Chondrocyte (in vitro differentiated cells): ENCODE measurements at places on chromosomes 6 and 20. TPM values are rescaled to one million over a fixed set of nuclear protein-coding genes. Genes with fewer than 3 reads are reported as not detected.

DNA sequence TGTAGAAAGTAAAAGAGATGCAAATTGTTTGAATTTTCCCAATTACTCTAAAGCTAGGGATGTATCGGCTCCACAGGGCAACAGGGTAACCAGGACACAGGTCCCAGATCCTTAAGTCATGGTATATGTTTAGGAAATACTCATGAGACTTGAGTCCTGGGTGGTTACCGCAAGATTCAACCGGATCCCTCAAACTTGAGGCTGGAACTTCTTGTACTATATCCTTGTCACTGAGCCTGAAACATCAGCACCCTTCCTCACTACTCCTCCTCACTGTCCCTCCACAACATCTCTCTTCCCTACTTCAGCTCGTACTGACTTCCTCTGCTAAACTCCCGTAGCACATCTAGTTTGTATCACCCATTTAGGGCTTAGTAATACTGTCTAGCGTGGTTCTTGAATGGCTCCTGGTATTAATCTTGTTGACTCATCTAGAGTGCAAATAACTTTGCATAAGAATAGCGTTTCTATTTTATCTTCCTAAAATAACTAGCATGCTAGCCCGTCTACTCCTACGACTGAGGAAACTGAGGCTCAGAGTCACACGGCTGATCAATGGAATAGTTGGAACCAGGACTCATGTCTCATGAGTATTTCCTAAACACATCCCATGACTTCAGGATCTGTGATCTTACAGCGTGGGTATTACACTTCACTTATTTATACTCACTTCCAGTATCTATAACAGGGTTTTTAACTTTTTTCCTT is 72.1 kb downstream of the FILIP1 start:
- H3K36me3 ChIP-seq = no peaks in the 10 kb centered on the region
- H3K27me3 ChIP-seq = no peaks in the 10 kb centered on the region
- DNase-seq = no peak
- no peak overlapping the region for H3K4me3 ChIP-seq

DNA sequence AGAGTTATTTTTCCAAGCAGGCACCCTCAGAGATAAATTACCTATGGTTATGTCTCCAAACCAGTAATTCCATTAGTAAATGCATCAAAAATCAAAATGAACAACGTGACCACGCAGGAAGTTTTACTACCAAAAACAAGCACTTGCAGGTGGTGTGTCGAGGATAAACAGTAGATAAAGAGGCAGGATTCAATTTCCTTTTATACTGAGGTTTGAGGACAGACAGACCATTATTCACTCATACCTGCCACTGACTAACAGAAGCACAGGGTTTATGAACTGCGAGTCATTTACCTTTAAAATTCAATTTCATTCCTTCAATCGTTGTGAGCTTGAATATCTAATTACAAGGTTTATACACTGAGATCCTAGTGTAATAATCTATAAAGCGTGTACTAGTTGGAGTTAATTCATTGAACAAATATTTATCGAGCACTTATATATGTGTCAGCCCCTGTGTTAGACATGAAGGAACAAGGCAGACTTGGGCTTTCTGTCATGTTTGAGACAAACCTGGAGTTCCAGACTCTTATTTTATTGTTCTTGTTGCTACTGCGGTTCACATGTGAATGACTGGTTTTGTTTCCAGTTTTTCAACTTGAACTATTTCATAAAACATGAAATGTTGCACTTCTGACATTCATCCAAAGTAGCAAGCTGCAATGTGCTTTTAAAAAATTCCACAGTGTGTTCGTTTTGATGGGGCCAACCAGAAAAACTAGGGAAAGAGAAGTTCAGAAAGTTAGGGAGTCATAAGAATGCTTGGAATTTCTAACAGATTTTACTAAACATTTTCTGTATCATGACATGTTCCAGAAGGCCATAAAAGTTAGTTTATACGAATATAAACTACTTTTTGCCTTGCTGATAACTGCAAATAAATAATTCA is 205.6 kb downstream of the UST start:
- DNase-seq = no peak
- H3K4me3 ChIP-seq = no peak overlapping the region
- peaks cover 5% of the 10 kb centered on the region for H3K36me3 ChIP-seq
- H3K27me3 ChIP-seq = no peaks in the 10 kb centered on the region

Gene NUS1
- 28.4 to 31.6 TPM (median 30.6 TPM) in 3 replicates for total RNA-seq

- peaks cover 12% of the 10 kb centered on the region for H3K4me1 ChIP-seq
- peaks cover under 1% of the 10 kb centered on the region for H3K27me3 ChIP-seq
- no peak for DNase-seq
- H3K4me3 ChIP-seq = no peak overlapping the region
Observed at GRCh38 chr6:45728674-45729073, 287.0 kb downstream of the CLIC5 start.

DNA sequence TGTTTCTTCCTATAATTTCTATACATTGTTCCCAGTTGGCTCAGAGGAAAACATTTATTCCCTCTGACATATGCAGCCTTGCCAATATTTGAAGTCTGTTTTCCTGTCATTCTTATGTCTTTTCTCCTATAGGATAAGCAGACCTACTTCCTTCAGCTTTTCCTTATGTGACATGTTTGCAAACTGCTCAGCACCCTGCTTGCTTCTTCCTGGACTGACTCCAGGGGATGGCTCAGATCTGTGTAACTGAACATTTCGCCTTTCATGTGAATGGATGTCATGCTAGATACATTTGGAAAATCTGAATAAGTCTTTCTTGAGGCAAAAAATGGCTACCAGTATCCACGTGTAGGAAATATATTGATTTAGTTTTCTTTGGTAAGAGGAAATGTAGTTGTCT is 113.2 kb downstream of the CARMIL1 start:
- no peaks in the 10 kb centered on the region for H3K27me3 ChIP-seq
- no peaks in the 10 kb centered on the region for H3K36me3 ChIP-seq
- no peak overlapping the region for H3K4me3 ChIP-seq
- DNase-seq = no peak
- peaks cover 20% of the 10 kb centered on the region for H3K4me1 ChIP-seq

Gene SLPI
- 0.40 to 1.3 TPM in 2 of 3 replicates, not detected in the other for total RNA-seq

DNA sequence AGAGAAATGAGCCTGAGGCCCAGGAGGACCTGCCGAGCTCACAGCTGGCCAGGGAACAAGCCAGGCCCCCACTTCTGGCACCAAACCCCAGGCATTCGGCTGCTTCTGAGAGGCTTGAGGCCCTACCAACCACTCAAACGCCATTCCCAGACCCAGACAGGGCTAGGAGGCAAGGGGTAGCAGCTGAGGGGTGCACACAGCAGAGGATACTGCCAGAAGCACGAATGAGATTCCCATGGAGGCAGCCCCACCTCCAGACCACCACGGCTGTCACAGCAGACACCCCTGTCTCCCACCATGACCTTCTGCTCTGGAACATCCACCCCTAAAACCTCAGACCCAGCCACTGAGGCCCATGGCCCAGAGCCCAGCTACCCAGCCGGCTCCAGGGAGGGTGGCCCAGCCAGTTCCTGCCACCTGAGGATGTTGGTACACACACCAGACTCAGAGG is 36.1 kb downstream of the NTSR1 start:
- H3K36me3 ChIP-seq = peaks cover 6% of the 10 kb centered on the region
- H3K27me3 ChIP-seq = peaks cover 16% of the 10 kb centered on the region
- no peak overlapping the region for H3K27ac ChIP-seq
- H3K4me1 ChIP-seq = peaks cover 8% of the 10 kb centered on the region
- H3K4me3 ChIP-seq = no peak overlapping the region

DNA sequence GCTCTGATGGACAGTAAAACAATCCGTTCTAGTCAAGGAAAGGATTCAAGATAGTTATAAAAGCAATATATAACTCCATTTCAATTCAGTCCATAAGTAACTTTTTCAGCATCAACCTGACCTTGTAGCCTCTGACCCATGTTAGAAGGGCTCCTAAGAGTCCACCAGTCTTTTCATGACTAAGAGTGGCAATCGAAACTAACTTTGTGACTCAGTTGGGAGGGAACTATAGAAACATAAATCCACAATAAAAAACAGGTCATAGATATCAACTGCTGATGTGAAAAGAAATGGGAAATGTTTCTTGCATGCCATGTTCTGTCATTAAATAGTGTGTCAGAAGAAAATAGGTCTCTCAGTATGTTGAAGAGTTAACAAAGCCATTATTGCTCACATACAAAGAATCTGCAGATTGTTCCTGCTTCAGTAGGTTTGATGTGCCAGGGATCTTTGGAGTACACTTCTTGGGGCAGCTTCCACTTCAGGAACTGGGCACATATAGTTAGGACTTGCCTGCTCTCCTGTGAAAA is 16.2 kb upstream of the RBL1 start:
- no peak overlapping the region for H3K27ac ChIP-seq
- H3K4me1 ChIP-seq = no peaks in the 10 kb centered on the region
- no peaks in the 10 kb centered on the region for H3K36me3 ChIP-seq
- H3K27me3 ChIP-seq = no peaks in the 10 kb centered on the region

- H3K4me1 ChIP-seq = peaks cover 30% of the 10 kb centered on the region
- no peaks in the 10 kb centered on the region for H3K27me3 ChIP-seq
- no peak for DNase-seq
- peak overlapping the region; percentile 28 for H3K27ac ChIP-seq
Observed at GRCh38 chr20:54515793-54516628, 40.6 kb downstream of the DOK5 start.

- no peak overlapping the region for H3K4me3 ChIP-seq
- no peak overlapping the region for H3K27ac ChIP-seq
- H3K4me1 ChIP-seq = peaks cover 5% of the 10 kb centered on the region
- H3K36me3 ChIP-seq = no peaks in the 10 kb centered on the region
Observed at GRCh38 chr6:11333132-11333849, 100.8 kb upstream of the NEDD9 start.

GRCh38 chr20:5667705-5668528 is 82.3 kb upstream of the SHLD1 start:
- no peak for DNase-seq
- H3K4me1 ChIP-seq = no peaks in the 10 kb centered on the region
- H3K27ac ChIP-seq = no peak overlapping the region
- H3K27me3 ChIP-seq = peaks cover 3% of the 10 kb centered on the region
- no peak overlapping the region for H3K4me3 ChIP-seq

DNA sequence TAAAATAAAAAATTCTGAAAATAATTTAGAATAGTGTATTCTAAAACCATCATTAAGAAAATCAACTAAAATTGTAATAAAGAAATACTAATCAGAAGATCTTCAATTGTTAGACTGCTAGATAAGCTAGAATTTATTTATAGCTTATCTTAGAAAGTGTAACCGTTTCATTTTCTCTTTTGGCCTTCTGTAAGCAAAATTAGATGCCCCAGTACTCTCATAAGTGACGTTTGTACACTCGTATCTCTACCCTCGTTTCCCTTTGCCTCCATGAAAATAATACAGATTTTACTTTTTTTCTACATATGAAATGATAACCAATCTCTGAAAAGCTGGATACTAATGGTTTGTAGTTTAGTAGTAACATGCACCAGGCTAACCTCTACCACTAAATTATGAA is 19.8 kb downstream of the DSE start:
- H3K36me3 ChIP-seq = no peaks in the 10 kb centered on the region
- DNase-seq = no peak
- H3K4me3 ChIP-seq = no peak overlapping the region
- H3K4me1 ChIP-seq = peaks cover 84% of the 10 kb centered on the region
- no peaks in the 10 kb centered on the region for H3K27me3 ChIP-seq

Gene AURKA
- 8.7 to 10.5 TPM (median 9.6 TPM) in 3 replicates for total RNA-seq

GRCh38 chr6:31676904-31677303 is 4.0 kb downstream of the LY6G5C start:
- H3K4me1 ChIP-seq = peaks cover 12% of the 10 kb centered on the region
- H3K4me3 ChIP-seq = no peak overlapping the region
- DNase-seq = no peak
- H3K27ac ChIP-seq = peak overlapping the region; percentile 1
- H3K36me3 ChIP-seq = peaks cover 11% of the 10 kb centered on the region
- H3K27me3 ChIP-seq = no peaks in the 10 kb centered on the region

Gene FRK
- total RNA-seq = 0.60 to 1.1 TPM (median 1.1 TPM) in 3 replicates

DNA sequence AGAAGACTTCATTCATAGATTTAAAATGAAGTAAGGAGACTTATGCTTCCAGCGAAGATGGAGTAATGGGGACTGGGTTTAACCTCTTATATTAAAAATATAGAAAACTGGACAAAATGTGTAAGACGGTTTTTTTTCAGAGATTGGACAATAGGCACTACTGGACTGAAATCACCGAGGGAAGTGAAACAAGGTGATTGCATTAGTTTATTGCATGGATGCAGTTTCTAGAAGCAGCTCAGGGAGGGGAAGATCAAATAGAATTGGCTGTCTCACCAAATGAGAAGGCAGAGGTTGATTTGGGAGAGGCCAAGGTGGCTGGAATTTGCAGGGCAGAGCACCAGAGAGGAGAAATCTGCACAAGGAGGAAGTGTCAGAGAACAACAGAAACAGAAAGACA is 162.6 kb downstream of the DNAH8 start:
- no peaks in the 10 kb centered on the region for H3K4me1 ChIP-seq
- no peak overlapping the region for H3K4me3 ChIP-seq
- peaks cover 12% of the 10 kb centered on the region for H3K27me3 ChIP-seq
- H3K36me3 ChIP-seq = peaks cover 2% of the 10 kb centered on the region
- H3K27ac ChIP-seq = no peak overlapping the region
- no peak for DNase-seq

DNA sequence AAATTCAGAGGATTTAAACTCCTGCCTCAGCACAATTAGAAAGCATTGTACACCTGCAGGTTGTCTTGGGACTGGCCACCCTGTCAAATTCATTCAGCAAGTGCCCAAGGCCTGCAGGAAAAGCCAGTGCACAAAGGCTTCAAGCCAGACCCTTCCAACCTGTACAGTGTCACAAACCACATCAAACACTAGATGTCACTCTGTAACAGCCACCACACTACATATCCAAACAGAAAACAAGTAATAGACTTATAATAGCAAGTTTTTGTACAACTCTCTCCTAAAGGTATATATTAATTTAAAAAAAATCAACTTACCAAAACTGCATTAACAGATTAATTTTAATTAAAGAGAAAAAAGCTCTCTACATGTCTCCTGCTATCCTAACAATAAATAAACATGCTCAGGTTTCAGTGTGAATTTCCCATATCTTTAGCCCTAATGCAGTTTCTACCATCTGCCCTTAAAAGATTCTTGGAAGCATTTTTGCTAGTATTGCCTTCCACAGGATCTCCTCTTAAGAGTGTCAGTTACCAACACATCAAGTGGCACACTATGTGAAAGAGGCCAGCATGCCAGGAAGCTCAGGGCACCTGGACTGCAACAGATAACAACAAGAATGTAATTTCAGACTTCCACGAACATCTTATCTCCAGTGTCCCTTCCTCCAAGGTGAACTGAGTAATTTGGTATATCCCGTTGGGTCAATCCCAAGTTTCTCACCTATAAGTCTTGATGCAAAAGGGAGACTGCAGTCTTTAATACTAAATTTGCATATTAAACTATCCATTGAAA is 47.5 kb downstream of the RALGAPA2 start:
- H3K27ac ChIP-seq = no peak overlapping the region
- no peak overlapping the region for H3K4me3 ChIP-seq
- H3K4me1 ChIP-seq = peaks cover 9% of the 10 kb centered on the region
- H3K36me3 ChIP-seq = no peaks in the 10 kb centered on the region
- H3K27me3 ChIP-seq = no peaks in the 10 kb centered on the region

DNA sequence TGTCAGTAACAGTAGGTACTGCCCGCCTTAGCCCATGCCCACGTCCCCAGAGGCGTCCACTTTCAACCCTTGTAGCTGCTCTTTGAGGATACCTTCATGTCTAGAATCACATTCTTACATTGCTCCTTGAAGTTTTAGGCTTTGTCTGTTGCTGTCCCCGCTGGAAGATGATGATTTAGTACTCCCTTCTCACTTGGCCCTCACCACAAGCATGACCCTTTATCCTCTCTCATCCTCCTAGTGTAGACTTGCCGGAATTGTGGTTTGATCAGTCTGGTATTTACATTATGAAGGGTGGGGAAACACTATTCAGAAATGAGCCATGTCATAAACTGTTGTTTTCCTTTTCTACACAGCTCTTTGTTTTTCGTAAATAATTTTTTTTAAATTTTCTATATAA is 87.4 kb downstream of the ARID1B start:
- H3K4me3 ChIP-seq = no peak overlapping the region
- DNase-seq = no peak
- peaks cover 2% of the 10 kb centered on the region for H3K36me3 ChIP-seq
- H3K27ac ChIP-seq = no peak overlapping the region
